Heart right ventricle (tissue), 16 donors: ENCODE measurements at places on chromosomes 7 and 10.

DNA sequence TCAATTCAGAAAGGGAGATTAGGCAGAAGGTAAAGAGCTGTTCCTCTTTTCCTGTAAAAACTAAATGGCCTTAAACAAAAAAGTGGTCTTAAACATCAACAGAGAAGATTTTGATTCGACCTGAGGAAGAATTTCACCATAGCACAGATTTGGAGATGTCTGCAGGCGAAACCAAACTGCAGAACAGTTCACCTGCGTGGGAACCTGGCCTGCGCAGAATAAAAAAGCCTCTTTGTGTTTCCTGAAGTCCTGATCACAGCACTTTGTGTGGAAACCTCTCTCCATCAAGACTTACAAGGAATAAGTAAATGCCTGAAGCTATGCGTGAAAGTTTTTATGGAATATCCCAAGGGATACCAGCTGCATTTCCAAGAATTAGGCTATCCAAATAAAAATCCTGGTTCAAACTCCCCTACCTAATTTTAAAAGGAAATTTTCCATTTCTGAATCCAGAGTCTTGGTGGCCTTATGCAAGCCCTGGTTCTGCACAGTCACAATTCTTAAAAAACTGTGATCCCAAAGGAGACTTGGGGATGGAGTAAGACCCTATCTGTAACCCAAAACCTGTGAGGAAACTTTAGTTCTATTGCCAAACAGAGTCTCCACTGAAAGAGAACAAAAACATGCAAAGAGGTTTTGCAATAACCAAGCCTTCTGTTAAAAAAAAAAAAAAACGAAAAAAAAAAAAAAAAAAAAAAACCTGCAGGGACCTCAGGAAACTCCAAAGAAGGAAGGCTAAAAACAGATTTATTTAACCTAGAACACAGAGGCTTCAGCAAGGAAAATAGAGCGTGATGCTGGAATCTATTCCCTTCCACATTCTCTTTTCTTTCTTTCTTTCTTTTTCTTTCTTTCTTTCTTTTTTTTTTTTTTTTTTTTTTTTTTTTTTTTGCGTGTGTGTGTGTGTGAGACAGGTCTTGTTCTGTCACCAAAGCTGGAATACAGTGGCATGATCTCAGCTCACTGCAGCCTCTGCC is 10.4 kb downstream of the CALML3 start:
- DNase-seq = no peak

GRCh38 chr7:116170180-116170579 is 40.2 kb upstream of the TES start:
- no peak for DNase-seq

DNA sequence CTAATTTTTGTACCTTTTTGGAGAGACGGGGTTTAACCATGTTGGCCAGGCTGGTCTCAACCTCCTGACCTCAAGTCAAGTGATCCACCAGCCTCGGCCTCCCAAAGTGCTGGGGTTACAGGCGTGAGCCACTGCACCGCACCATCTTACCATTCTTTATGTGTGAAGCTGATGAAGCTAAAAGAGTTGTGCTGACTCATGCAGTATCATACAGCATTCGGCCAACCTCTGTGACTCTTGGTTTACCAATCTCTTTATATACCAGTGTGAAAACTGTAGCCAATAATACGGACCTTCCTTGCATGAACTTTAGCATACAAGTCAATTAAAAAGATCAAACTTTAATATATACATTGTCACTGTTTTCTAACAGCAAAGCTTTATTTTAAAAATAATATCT is 878.2 kb upstream of the MBL2 start:
- DNase-seq = no peak

GRCh38 chr7:22487978-22488642 is 11.9 kb downstream of the STEAP1B start:
- DNase-seq = no peak

DNA sequence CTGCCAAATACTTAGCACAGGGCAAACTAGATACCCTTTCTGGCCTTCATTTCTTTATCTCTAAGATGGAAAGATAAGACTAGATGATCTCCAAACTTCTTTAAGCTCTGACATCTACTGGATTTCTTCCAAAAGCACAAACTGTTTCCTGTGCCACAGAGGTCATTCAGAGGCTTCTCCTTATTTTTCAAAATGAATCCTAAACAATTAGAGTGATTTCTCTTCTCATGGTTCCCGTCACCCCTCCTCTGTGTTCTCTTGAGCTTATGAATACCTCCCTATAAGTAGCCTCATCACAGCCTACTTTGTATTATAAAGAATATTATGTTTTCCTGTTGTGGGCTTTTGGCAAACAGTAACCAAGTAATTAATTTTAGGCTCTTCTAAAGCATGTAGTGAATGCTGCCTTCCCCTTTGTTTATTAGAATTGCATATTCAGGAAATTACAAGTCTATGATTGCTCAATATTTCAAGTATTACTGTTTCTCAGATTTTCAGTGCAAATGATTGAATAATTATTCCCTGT is 179.5 kb downstream of the REEP3 start:
- no peak for DNase-seq

DNA sequence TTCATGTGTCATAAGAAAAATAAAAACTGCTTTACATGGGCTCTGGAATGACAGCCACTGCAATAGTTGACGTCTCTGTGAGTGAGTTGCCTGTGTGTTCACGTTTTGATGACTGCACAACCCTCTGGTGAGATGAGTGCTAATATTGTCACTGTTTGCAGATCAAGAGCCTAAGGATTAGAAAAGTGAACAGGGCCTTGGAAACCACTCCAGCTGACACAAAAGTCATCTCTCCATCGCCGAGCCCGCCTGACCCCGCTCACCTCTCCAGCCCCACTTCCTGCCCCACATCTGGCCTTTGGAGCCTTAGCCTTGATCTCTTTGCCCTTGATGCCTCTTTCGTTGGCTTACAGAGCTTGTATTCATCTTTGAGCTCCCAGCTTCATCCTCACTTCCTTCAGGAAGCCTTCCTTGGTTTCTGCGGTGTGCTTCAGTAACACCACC is 351.7 kb downstream of the TCERG1L start:
- DNase-seq = no peak

GRCh38 chr7:840001-840600 is 7.8 kb downstream of the SUN1 start:
- DNase-seq = no peak

DNA sequence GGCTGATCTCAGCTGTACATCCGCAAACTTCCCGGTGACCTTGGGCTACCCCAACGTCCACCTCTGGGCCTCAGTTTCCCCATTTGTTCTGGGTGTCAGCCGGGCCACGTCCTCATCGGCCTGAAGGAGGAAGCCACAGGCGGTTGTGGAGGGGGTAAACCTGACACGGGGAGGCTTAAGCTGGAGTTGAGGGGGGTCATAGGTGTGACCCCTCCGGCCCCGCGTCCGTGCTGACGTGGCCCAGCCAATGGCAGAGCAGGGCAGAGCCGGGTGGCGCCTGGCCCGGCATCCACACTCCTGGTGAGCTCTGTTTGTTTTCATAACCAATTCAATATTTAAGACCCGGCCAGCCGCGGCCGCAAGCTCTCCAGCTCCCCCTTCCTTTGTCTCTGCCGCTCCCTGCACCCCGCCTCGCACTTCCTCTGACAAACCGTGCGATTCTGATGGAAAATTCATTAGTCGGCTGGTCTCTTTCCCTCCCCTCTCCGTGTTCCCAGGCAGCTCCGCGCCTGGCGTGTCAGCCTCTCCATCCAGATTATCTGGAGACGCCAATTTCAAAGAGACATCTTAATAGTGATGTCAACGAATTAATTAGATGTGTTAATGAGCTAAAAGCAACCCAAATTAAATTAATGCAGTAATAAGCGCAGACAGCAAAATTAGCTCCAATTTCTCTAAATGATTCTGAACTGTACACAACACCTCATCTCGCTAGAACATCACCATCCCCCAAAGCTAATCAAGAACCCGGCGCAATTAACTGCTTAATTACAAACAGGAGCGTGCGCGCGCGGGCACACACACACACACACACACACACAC is 55.4 kb downstream of the MICALL2 start:
- DNase-seq = no peak

- no peak for DNase-seq
Measured at GRCh38 chr7:17558135-17558534, 259.7 kb downstream of the AHR start.

- DNase-seq = no peak
Measured at GRCh38 chr10:3802526-3803265, 17.7 kb upstream of the KLF6 start.

GRCh38 chr7:31445686-31446355 is 68.1 kb upstream of the ITPRID1 start:
- DNase-seq = no peak

DNA sequence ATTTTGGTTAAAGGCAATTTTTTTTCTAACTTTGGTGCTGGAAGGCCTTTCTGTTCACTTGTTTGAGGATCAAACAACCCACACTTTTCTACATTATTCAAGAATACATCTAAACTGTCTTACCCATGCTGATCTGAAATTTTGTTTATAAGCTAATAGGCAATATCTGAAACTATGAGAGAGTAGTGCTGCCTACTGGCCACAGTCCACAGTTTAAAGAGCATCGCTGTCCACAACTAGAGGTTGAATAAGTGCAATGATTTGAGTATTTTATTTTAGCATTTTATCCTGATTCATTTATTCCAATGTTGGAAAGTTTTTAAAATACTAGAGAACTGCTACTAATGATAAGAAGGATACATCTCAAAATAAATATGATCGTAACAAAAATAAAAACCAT is 306.9 kb downstream of the ELMO1 start:
- no peak for DNase-seq

DNA sequence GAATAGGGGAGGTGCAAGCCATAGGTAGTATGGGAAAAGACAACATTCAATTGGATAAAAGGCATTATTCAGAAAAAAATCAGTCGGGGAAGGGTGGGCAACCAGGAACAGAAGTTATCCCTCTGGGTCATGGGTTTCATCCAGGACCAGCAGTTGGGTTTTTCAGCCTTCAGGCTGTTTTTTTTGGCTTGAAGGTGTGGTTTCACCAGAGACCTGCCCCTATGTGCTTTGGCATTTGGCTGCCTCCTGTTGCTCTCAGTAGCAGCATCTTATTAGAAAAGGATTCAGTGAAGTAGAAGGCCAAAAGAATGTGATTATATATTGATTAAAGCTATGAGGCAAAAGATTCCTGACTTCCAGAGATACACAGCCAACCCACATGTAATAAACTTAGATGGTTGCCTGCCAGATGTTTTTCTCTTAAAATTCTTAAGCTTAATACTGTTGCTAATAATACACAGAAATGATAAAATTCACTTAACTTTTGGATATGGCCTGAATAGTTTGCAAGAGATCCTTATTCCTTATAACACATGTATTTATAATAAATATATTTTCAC is 251.7 kb upstream of the CSTF2T start:
- DNase-seq = no peak

DNA sequence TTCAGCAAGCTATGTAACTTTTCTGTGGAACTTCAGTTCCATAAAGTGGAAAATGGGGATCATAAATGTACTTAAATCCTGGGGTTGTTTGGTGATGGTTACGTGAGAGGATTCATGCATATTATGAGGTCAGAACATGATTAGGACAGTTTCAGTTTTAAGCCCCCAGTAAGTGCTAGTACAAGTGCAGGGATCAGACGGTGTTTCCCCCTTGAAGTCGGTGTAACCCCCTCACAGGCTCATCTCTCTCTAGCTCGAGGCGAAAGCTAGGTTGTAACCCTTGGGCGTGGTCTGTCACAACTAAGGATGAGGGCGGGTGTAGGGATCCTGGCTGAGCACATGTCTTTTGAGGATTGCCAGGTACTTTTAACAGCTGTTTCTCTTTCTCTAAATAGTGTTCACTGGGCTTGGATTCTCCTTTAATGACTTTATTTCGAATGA is 84.7 kb downstream of the SPAG6 start:
- no peak for DNase-seq

DNA sequence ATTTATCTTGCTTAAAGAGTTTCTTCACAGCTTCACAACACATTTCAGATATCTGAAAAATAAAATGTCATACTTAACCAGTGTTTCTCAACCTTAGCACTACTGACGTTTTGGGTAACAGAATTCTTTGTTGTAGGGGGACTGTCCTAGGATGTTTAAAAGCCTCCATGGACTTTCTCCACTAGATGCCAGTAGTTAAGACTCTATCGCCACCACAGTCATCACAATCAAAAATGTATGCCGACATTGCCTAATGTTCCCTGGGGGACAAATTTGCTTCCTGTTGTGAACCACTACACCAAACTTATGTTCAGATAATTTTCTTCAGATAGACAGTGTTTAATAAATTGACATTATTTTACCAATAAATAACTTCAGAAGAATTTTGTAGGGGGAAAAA is 13.4 kb downstream of the NOC3L start:
- no peak for DNase-seq

DNA sequence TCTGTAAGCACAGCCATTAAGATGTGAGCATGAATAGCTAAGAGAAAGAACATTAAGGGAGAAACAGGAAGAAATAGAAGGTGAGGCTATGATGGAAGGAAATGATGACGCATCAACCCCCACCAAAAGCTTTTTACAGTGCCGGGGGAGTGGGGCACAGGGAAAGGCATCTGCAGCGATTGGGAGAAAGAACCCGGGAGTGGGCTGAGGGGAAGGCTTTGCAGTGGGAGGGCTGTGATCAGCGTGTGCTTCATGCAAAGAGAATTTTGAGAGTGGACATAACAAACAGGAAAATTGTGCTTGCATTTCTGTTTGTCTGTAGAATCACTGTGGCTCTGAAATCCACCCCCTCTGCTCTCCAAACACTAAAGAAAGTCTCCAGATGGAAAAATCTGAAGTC is 250.8 kb downstream of the KCNMA1 start:
- no peak for DNase-seq

DNA sequence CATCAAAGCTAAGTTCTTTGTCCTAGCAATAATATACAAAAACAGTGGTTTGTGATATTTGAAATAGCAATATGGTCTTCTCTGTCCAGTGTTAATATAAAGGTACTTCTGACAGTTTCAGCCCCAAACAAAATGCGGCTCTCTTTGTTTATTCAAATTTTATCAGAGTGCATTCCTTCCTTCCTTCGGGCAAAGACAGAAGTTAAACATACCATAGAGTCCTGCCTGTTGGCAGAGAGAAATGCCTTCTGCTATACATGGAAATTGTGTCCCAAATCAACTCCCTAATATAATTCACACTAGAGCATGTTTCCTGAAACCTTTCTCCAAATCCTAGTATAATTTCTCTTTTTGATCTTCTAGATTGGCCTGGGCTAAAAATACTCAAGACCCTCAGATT is 21.2 kb upstream of the ATE1 start:
- no peak for DNase-seq

DNA sequence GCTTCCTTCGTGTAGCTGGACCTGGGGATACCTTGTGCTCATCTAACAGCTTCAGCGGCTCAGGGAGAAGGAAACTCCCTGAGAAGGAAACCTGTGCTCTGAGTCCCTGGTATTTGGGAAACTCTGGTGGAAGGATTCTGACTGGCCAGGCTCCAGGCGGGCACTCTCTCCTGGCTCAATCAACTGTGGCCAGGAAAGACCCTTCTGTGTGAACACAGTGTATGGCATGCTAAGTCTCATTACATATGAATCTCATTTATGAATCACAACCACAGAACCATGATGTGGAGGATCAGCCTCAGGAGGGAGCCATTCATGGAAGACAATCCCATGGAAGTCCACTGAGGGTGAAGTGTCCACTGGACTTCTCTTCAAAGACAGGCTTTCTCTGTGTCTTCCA is 20.9 kb downstream of the NPS start:
- no peak for DNase-seq
